ENCODE measurements at places on chromosomes 6 and 20.

DNA sequence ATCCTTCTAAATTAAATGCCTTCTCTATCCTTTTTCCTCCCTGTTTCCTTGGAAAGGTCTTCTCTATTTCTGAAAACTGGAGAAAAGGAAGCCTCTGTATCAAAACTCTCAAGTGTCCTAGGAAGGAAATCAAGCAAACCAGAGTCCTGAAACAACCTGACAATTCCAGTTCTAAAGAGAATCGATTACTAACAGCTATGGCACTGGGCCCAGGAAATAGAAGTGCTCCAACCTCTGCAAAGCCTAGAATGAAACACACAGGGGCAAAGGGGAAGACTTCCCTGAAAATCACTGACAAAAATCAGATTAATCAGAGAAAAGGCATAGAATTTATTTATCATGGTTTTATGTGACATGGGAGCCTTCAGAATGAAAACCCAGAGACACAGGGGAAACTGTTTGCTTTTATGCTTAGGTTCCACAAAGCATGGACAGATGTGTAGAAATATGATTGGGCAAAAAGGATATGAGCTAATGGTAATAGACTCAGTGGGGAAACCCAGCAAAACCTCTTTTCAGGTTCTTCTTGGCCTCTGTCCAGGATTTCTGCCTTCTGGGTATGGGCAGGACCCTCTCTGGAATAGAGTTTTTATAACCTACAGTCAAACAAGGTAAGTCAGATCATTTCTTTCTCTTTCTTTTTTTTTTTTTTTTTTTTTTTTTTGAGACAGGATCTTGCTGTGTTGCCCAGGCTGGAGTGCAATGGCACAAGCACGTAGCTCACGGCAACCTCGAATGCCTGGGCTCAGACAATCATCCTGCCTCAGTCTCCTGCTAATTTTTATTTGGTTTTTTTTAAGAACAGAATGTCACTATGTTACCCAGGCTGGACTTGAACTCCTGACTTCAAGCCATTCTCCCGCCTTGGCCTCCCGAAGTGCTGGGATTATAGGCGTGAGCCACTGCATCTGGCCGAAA is 91.7 kb downstream of the CD24 start:
- DNase-seq = no peak

DNA sequence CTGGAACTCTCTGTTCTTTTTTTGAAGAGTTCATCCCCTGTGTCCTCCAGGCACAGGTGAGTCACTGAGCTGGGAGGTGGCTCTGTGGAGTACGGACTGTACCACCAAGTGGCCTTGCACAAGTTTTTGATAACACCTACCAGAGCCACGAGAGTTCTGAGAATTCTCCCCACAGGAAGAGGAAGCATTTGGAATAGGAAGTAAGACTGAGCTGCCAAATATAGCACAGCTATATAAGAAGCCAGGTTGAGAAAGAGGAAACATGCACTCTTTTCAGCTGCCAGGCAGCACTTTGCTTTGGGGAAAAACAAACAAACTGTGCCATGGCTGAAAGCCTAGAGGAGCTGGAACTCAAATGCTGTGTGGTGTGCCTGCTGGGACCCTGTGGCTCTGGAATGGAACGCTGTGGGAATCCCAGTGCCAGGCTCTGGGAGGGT is 70.8 kb upstream of the RIPOR2 start:
- DNase-seq = no peak

GRCh38 chr20:32162351-32162750 is 45.2 kb downstream of the PLAGL2 start:
- no peak for DNase-seq

DNA sequence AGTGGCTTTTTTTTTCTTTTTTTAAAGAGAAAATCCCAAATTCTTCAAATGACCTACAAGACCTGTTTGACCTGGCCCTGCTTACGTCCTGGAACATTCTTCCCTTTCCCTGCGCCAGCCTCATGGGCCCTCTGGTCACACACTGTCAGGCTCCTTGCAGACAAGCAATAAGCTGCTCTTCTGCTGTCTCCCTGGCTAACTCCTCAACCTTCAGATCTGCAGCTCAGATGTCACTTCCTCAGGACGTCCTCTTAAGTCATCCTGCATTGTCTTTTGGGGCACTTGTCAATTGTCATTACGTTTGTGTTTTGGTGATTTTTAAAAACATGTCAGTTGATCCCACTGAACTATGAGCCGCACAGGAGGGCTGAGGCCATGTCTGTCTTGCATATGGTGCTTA is 28.9 kb upstream of the SLC35D3 start:
- DNase-seq = no peak

DNA sequence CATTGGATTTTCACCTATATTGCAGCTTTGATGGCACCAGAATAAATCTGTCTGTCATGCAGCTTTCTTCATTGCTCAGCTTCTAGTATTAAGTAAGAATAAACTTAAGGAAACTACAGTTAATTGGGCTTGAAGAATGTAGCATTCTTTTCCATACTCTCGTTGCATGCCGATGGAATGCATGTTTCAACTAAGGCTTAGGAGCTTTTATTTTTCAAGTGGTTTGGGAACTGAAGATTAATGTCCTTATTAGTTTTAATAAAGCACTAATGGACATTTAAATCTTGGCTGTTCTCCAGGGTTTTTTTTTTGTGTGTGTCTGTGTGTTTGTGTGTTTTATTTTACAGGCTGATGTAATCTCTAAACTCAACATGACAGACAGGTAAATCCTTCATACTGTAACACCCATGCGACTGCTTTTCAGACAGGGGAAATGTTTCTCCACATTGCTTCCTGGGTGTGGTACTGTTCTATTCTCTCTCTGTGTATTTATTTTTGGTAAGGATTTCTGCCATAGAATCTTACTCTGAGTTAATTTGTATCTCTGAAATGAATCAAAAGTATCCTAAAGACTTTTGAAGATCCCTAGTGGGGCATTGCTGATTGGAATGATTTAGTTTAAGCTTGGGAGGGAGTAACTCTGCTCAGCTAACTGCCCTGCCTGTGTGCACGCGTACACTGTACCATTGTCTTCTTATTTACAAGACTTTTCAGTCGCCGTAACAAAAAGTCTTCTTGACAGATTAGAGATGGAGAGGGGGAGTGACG is 38.0 kb downstream of the SLC9A8 start:
- no peak for DNase-seq

DNA sequence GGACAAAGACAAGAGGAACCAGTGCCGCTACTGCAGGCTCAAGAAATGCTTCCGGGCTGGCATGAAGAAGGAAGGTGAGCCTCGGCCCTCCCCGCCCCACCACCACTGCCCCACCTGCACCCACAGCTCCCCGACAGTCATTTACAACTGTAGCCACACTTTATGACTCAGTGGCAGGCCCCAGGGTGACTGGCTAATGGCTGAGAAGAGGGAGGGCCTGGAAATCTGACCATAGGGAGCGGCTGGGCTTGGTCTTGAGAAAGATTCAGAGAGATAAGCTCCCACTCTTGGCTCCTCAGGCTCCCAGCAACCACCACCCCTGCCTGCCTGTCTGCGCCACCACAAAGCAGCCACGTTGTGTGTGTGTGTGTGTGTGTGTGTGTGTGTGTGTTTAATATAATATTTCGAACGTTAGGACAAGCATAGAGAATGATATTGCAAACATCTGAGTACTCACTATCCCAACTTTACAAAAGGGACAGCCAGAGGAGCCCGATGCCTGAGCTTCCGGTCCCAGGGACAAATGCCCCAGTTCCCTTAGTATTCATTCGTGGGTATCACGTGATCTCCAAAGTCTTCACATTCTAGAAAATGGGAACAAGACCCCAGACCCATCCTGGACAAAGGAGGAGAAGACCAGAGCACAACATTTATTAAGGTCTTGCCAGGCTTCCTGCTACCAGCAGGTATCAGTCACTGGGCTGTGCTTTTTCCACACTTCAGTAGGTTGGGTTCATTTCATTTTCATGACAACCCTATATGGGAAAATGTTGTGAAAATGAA is 52.1 kb downstream of the HNF4A start:
- DNase-seq = no peak
